ENCODE measurements at places on chromosomes 5 and 9.
A peak's percentile ranks its signal among the peaks of the same experiment; 100 is the strongest.

DNA sequence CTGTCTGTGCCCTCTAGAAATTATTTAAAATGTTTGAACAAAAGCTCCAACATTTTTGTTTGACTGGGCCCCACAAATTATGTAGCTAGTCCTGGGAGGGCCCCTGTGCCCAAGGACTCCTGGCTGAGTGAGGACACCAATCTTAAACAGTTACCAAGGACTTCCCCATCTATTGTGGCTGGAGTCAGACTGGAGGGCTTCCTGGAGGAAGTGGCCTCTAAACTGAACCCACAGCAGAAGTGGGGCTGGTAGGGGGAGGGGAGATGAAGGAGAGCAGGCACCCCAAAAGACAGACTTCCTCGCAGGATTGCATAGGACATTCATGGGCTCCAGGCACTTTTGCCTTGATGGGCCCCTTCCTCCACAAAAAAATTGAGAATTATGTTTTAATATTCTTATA is 8.1 kb downstream of the ADAMTS13 start:
- DNase-seq, result no peak

GRCh38 chr5:4188704-4189103 is 593.1 kb downstream of the IRX1 start:
- DNase-seq, result no peak

DNA sequence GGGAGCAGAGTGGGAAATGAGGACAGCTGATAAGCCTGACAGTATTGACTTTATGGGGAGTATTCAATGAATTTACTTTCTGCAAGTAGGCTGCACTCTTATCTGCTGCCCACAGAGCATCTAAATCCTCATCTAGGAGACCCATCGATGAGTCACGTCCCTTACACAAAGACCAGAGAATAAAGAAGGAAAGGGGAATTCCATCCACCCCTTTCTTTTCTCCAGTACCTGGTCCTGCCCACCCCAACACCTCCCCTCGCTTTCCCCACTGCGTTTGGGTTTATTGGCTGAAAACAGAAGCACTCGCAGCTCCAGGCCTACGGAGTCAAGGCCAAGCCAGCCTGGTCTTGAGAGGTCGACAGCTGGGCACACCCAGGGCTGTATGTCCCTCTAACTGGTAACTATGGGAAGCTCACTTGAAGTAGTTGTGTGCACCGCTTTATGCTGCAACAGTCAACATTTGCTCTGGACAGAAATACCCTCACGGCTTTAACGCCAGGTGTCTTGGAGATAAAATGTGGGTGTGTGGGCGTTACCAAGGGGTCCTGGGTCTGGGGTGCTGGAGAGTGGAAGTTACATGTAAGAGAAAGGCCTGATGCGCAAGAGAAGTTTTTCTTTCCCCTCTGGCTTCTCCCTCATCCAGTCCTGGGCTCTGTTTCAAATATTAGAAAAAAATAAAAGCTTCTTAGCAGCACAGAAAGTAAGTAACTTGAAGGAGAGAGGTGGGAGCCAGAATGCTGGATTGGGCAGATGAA is 14.5 kb upstream of the TAL2 start:
- DNase-seq, result no peak

DNA sequence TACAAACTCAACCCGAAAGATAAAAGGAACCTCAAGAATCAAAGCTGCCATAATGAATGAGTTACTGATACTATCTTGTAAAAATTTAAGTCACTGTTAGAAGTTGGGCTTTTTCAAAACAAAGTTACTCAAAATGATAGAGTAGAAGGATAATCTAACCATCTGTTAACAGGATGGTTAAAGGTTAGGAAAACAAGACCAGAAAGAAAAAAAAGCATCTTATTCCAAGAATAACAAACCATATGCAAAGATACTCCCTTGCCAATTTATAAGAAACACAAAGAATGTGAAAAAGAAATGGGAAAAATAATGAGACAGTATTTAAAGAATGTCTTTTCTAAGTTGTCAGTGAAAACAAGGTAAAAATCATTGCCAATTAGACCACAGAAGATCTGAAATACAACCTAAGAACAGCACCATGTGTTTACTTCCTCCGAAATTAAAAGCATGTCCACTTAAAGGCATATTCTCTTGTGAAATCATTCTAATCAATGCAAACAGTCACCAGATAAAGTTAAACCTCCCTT is 51.2 kb downstream of the STRBP start:
- no peak for DNase-seq

DNA sequence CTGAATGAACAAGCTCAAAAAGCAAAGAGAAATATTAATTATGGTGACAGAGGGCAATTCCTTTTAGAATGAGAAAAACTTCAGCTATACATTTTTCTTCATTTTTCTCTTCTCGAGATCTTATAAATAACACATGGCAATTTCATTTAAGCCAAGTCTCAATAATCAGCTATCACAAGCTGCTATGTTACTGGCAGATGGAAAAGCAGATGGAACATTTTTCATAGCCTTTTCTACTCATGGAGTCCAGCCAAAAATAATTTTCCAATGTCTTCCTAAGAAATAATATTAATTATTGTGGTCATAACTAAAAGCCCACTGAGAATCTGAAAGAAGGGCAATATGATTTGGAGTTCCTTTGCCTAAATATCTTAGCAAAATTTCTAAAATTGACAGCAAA is 35.6 kb downstream of the SKIC3 start:
- DNase-seq, result peak; percentile 47

DNA sequence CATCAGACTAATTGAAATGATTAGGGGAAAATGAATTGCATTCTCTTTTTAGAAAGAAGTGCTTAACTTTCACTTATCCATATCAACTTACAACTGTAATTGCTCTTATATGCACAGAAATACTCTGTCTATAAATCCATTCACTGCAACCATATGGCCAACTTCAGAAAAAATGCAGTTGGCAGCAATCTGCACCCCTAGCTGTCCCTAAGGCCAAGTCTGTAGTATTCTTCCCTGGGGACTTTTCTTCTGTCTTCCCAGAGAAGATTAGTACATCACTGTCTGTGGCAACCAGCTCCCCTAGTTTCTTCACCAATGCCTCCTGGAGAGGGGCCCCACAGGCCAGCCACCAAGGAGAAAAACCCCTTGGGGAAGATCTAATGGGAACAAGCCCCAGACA is 45.4 kb downstream of the ABCA1 start:
- DNase-seq, result no peak

GRCh38 chr5:94021246-94021645 is 279.8 kb upstream of the POU5F2 start:
- peak; percentile 12 for DNase-seq

DNA sequence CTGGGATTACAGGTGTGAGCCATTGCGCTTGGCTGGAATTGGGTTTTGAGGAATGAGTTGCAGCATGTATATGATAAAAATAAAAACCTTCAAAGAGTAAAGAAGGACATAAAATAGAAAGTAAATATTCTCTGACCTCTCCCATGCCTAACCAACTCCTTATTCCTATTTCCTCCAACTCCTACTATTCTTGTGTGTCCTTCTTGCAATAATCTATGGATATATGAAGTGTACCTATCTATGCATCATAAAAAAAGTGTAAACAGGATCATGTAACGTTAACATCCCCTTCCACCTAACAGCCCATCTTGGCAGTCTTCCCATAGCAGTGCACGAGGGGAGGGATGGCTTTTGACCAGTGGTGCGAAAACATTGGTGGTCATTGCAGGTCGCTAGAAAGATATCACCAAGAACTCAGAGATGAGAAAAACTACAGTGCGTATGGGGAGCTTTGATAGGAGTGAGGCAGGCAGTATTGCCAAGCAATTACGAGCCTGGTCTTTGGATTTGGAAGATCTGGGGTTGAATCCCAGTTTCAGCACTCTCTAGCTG is 69.9 kb downstream of the PPARGC1B start:
- DNase-seq, result no peak

DNA sequence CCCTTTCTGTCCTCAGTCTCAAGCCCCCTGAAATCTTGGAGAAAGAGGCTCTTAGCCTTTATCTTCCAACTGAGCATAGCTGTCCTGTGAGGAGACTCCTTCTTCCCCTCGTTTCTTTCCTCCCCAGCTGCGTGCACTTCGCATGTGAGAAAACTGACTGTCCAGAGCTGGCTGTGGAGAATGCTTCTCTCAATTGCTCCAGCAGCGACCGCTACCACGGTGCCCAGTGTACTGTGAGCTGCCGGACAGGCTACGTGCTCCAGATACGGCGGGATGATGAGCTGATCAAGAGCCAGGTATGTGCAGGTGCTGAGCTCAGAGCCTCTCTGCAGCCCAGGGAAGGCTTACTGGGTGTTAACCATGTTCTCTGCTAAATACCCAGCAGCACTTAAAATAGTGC is 190.8 kb downstream of the PAPPA start:
- no peak for DNase-seq

GRCh38 chr5:159851053-159851452 is 65.2 kb upstream of the ADRA1B start:
- DNase-seq, result no peak
